NCI-H774 (cell line): ENCODE measurements at places on chromosomes 3 and 15.

GRCh38 chr3:72617424-72618024 lies 230.7 kb downstream of the SHQ1 start:
- DNase-seq, result no peak

- peak; percentile 58 for DNase-seq
Observed at GRCh38 chr3:101262393-101263240, 57.8 kb downstream of the IMPG2 start.

- no peak for DNase-seq
Observed at GRCh38 chr3:15355086-15355485, 22.7 kb upstream of the SH3BP5 start.

- DNase-seq, result no peak
Observed at GRCh38 chr3:184180165-184180564, 5.5 kb downstream of the AP2M1 start.

GRCh38 chr3:68874551-68875348 lies 57.6 kb downstream of the TAFA4 start:
- no peak for DNase-seq

- no peak for DNase-seq
Observed at GRCh38 chr15:99863550-99864198, 130.4 kb upstream of the LYSMD4 start.

DNA sequence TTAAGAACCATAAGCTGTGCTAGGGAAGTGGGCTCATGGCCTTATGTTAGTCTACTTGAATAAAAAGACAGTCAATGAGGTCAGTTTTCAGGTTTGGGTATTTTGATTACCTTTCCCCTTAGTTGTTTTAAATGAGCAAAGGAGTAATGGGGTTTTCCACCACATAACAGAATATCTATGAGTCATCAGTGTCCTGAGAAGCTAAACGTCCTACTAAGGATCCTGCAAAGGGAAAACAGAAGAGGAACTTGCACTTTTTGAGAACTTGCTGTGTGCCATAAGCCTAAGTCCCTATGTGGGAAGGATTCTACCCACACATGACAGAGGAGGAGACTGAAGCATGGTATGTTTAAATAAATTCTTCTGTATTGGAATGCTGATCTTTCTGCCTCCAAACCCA lies 292.8 kb upstream of the TMC3 start:
- DNase-seq, result no peak

GRCh38 chr3:17047162-17047561 lies 162.4 kb downstream of the PLCL2 start:
- no peak for DNase-seq

DNA sequence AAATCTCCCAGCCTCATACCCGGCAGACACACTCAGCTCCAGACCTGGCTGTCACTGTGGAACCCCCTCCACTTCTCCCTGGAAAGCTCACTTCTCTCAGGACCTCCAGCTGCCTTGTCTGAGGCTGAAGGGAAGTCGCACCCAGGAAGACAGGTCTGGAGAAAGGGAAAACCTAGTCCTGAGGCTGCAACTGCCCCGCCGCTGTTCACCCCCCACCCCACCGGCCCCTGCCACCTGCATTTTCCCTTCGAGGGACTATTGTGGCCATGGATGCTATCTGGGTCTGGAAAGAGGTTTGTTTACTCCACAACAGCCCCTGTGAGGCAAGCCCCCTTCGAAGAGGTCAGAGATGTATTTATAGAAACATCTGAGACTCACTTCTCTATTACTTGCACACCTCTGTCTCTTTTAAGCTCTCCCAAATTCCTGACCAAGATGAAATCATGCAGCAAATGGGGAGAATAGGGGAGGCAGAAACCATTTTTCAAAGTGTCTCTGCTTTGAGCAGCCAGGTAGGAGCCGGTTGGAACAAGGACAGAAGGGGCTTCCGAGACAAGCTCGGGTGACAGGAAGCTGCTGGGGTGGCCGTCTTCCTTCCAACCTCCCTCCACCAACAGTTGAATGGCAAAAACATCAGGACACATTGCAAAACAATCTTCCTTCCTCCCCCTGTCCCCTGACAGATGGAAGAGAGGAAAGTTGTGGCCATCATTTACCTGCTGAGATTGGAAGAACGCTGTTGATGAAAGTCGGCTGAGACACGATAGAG lies 518 bp downstream of the COLQ start:
- no peak for DNase-seq

DNA sequence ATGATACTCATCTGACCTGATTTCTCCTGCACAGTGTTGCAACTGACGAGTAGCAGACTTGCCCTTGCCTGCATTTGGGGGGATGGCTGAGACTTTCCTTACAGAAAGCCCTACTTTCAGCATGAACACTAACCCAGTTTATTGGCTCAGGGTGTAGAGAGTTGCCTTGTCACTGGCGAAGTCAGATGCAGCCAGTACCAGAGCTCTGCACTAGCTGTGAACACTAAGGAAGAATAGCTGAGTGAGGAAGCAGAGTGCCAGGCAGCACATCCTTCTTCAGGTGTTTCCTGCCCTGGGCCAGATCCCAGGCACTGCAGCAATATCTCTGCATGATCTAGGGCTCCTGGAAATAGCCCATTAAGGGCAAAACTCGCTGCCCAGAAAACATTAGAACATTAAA lies 154.0 kb upstream of the SYNPR start:
- DNase-seq, result no peak

DNA sequence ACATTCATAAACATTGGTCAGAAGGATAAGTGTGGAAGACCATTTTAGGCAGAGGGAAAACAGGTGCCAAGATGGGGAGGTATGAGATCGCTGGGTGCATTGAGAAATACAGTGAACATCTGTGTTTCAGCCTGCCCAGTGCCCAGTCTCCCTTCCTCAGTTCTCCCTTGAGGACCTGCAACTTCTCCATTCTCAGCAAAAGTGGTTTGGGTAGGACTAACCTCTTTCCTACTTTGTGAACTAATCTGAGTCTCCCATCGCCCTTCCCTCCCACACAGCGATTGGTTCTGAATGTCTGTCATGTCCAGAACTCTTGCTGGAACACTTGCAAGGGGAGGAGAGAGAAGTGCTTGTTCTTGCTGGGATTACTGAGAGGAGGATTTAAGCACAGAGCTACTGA lies 10.9 kb upstream of the CCNL1 start:
- no peak for DNase-seq

DNA sequence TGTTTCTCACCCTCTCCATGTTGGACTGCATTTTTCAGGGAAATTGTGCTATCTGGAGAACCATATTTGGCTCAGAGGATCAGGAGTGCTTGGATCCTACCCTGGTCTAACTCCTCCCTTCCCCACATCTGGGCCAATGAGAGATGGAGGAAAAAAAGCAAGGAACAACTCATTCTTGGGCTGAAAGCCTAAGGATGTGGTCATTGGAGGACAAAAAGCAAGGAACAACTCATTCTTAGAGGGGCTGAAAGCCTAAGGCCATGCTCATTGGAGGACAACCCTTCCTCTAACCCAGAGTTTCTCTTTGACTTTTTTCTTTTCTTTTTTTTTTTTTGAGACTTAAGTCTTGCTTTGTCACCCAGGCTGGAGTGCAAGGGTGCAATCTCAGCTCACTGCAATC lies 48.6 kb upstream of the CHRNB4 start:
- no peak for DNase-seq

DNA sequence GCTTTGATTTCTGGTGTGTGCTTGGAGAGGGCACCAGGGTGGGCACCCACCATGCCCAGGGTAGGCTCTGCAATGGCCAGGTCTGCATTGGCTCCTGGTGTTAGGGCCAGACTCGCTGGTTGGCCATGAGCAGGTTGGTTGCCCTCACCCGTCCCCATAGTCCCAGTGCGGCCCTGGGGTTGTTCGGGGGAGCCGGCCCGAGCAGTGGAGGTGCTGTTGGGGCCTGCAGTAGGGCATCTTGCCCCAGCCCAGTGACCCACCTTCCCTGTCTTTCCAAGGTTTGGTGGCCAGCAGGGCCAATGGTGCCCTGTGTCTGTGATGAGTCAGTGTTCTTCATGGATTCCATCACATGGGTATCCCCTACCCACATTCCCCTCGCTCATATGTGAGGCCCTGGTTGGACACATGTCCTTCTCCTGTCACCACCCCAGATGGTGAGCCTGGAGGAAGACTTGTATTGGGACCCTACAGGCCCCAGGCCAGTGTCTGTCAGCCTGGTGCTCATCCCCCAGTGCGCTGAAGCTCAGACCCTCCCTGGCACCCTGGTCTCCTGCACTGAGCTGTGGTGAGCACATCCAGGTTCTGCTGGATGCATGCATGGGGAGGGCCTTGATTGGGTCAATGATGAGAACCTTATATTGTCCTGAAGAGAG lies 190.1 kb downstream of the UBE3A start:
- no peak for DNase-seq

- no peak for DNase-seq
Observed at GRCh38 chr15:85312929-85313331, 67.5 kb upstream of the AKAP13 start.

DNA sequence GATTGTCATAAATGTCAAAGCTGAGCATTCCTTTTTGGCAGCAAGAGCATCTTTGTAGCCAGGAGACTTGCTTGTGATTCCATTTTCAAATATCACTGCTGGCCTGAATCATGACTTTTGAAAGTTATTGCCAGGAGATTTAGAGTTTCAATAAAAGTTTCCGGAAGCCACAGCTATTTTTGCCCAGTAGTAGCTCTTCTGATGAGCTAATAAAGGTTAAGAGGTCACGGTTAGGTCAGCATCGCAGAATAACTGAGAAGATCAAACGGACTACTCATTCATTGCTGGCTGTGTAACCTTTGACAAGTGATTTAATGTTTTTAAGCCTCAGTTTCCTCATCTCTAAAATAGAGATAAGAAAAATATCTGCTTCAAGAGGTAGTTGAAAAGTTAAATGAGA lies 105.1 kb upstream of the ETV5 start:
- DNase-seq, result no peak

DNA sequence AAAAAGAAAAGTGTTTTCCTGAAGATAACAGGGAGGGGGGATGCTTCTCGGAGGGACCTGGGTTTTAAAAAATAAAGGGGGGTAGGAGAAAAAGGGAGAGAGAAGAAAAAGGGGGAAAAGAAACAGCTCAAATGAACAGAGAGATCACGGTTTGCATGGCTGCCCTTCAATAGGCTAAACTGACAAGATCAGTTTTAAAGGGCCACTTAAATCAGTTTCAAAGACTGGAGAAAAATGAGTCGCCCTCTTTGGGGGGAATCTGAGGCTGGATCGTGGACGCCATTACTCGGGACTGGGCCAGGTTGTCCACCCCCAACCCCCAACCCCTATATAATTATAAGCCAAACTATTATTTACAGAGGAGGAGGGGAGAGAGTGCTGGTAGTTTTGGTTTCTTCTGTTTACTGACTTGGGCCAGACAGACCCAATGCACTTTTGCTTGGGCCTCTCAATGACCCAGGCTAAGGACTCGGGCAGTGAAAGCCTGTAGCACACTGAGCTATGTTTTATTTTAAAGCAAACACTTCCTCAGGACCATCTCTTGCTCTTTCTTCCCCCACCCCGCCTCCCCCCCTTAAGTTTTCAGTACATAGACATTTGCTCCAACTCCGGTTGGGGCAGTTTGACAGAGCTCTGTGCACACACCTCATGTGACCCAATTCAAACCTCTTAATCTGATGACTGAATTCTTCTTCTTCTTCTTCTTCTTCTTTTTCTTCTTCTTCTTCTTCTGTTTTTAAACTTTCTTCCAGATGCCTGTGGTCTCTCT lies 6.3 kb downstream of the NR2F2 start:
- DNase-seq, result no peak

- DNase-seq, result no peak
Observed at GRCh38 chr3:71732637-71733036, 7.4 kb upstream of the EIF4E3 start.

DNA sequence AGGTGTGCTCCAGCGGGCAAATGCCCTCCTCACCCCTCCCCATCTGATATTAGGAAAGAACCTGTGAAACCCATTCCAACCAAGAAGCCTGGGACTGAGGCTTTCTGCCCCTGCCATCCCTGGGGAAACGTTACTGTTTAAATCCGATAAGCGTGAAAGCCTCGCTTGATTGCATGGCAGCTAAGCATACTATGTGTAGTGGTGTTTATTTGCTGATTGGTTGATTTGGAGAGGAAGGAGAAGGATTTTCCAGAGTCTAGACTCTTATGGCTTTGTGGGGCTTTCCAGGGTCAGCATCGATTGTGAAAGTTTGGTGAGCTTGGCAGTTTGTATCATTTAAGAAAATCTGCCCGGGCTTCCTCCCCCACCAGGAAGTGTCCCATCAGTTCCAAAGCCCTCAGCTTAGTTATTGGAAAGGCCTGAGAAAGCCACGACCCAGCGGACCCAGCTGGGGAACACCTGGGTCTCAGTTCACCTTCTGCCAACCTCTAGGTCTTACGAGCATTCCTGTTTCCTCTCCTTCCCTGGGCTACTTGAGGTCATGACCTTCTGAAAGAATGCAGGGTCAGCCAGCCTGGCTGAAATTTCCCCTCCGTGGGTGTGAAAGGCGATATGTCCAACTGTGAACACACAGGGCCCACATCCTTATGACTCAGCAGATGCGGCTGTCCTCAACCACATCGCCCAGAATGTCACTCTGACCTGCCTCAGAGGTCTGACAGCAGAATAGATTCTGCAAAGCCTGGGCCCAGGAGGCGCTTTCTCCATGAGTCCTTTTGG lies 62.8 kb upstream of the HERC1 start:
- DNase-seq, result no peak

DNA sequence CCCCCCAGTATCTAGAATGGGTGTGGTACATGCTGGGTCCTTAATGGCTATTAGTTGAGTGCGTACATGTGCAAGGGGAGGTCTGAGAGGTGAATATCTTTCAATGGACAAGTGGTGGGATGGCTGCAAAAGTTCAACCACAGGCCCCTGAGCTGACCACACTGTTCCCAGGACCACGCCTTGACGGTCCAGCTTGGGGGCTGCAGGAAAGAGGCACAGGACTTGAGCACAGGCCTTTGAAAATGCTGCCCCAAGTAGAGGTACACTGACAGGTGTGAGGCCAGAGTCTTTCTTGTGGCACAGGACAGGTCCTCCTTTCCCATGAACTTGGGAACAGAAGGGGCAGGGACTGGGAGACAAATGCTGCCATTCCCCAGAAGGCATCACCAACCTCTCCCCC lies 24.0 kb downstream of the AMOTL2 start:
- no peak for DNase-seq

GRCh38 chr3:177196008-177196455 lies 1.2 kb downstream of the TBL1XR1 start:
- DNase-seq, result no peak

GRCh38 chr3:44421280-44421679 lies 56.2 kb downstream of the ZNF445 start:
- DNase-seq, result no peak

DNA sequence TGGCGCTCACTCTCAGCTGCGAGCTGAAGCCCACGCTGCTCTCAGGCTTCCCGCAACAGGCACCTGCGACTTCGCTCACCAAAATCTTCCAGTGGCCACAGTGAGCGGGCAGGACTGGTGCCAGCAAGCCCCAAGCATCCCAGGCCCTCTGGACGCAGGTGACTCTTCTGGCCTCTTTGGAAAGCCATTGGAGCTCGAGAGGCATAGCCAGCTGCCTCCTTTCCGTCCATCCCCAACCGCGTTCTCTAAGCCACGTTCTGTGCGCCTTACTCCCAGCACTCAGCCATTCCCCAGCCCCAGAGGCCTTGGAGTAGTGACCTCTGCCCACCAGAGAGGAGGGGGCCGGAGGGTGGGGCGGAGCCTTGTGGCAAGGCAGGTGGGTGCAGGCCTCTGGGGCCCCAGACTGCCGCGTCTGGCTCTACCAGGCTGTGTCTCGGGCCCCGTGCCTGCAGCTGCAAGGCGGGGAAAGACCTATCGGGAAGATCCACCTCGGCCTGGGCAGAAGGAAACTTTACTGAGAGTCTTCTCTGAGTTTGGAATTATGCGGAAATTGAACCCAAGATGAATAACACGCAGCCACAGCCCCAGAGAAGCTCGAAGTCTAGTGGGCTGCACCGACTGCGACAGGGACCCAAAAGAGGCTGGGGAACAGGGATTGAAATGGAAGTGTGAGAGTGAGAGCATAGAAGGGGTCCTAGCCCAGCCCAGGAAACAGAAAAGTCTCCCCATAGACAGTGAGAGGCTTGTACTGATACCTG lies 3.6 kb upstream of the SOX14 start:
- no peak for DNase-seq
